ENCODE measurements at places on chromosomes 6 and 20.

GRCh38 chr6:29301316-29301715, at the start of gene OR14J1:
TSS of gene OR14J1 (plus strand) at chr6:29301701. CDS start at chr6:29306690, 4,989 bp downstream.
- DNase-seq, result no peak

GRCh38 chr6:142323377-142323776, 21.6 kb downstream of the ADGRG6 start:
- DNase-seq, result no peak

GRCh38 chr20:58990651-58991445, 9.8 kb downstream of the NELFCD start:
- DNase-seq, result no peak

DNA sequence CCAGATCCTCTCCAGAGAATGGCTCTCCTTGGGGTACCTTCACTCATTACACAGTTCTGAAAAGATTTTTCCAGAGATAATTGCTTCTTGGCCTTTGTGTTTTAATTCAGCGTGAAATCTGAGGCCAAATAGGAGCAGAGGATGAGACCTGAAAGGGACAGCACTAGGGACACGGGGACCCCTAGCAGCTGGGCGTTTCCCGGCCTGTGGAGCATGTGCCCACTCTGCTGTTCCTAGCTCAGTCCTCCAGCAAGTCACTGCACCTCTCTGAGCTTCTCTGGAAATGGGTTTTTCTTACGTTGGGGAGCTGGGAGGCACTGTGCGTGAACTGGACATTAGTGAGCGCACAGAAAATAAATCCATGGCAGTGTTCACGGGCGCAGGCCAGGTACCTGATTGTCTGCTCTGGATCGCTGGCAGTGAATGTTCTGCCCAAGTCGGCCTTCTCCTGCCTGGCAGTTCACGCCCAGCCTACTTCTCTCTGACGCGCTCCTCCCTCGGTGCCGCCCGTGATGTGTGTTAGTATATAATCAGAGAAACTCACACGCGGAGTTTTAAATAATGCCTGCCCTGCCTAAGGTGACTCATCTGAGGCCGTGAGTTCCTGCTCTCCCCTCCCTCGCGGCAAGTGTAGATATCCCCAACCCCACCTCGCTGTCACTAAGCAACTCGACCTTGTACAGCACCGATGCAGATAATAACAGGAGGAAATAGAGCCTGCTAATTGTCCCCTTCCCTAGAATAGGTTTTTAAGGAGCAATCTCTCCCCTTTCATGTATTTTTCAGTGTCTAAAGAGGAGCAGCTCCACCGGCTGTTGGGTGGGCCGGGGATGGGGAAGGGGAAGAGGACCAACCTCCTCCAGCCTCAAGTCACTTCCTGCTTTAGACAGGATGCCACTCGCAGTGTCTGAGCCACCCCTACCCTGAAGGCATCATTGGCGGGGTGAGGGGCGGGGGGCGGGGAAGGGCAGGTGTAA, 2.7 kb upstream of the TUBB2A start:
- peak; percentile 48 for DNase-seq

- no peak for DNase-seq
Measured at GRCh38 chr20:33693289-33693688, 7.1 kb upstream of the E2F1 start.

- no peak for DNase-seq
Measured at GRCh38 chr6:67986694-67987232, 648.3 kb upstream of the ADGRB3 start.

DNA sequence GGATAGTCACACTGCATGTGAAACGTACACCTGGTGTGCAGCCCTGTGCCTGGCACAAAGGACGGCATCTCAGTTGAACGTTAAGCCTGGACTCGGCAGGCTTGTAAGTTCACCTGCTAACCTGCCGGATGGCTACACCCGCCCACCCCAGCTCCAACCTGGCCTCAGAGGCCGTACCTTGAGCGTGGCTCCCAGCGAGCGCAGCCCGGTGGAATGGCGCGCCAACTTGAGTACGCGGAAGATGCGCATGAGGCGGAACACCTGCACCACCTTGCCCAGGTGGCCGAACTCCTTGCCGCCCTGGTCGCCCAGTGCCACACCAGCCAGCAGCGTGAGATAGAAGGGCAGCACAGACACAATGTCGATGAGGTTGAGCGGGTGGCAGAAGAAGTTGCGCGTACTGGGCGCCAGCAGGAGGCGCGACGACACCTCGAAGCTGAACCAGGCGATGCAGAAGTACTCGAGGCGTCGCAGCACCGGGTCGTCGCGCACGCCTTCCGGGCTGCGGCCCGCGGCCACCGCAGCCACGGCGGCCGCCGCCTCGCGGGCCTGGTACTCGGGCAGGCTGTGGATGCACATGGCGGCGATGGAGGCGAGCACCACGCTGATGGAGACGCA, 3.3 kb downstream of the KCNS1 start:
- no peak for DNase-seq

GRCh38 chr6:38528196-38528965, 111.3 kb downstream of the BTBD9 start:
- no peak for DNase-seq

DNA sequence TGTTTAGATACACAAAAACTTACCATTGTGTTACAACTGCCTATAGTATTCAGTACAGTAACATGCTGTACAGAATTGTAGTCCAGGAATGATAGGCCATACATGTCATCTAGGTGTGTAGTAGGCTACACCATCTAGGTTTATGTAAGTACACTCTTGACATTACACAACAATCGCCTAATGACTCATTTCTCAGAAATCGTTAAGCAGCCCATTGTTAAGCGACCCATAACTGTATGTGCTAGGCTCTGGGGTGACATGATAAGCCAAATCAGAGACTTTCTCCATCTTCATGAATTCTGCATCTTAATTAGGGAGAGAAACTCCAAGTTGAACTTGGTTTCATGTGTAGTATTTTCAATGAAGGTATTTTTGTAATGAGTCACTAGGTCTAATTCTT, 17.2 kb downstream of the STK35 start:
- DNase-seq, result no peak

DNA sequence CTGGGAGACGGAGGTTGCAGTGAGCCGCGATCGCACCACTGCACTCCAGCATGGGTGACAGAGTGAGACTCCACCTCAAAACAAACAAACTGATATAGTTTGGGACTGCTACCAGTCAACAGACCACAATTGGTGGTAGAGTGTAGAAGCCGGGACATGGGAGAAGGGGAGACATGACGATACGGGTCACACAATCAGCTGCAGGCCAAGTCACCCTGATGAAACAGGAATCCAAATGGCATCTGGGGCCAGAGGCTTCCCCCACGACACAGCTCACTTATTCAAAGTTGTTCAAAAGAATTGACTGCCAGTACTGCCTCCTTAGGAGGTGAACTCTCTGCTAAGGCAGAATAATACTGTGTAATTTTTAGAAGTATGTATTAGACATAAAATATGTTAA, 27.5 kb downstream of the AMD1 start:
- DNase-seq, result no peak

DNA sequence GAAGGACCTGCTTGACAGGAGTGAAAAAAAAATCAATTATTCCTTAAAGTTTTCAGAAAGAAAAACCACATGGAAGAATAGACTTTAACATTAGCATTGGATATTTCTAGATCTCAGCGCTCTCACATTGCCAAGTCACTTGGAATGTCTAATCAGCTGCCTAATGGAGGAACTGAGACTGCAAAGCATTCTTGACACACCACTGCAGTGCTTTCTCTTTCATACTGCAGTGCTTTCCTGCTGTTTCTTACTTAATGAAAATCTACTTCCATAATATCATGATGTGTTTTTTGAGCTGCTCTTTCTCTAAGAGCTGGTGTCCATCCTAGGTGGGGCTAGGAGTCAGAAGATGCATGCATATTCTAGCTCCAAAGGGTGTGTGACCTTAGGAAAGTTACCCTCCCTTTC, 20.4 kb upstream of the MCM3 start:
- no peak for DNase-seq

GRCh38 chr6:136945711-136946121, 23.6 kb downstream of the SLC35D3 start:
- no peak for DNase-seq

DNA sequence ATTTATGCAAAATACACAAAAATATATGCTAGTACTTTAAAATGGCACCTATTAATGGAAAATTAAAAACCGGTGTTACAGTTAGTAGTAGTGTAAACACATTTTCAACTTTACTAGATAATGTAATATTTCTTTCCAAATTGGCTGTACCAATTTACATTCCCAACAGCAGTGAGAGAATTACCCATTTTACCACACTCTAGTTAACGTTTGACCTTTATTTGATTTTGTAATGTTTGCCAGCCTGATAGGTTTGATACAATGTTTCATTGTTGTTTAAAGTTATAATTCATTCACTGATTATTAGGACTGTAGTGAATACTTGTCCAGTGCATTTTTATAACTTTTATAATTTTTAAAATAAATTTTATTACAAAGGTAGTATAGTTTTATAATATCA, 182.1 kb downstream of the EYA4 start:
- no peak for DNase-seq

DNA sequence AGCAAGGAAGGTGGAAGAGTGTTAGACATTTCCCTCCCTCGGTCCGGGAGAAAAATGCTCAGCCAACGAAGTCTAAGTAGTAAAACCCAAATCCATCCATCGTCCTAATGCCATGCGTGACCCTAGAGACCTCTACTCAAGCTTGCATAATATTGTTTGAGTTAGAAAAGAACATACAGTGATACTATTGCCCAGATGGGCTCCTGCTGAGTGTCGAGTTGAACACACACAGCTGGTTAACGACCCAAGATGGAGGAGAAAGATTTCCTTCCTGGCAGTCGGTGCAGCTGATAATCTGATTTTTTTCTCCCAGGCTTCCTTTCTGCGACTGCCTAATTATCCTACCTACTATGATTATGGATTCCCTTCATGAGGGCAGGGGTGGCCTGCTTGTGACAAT, 164.4 kb upstream of the KCNG1 start:
- no peak for DNase-seq

GRCh38 chr6:124008000-124008987, 204.6 kb downstream of the NKAIN2 start:
- no peak for DNase-seq

DNA sequence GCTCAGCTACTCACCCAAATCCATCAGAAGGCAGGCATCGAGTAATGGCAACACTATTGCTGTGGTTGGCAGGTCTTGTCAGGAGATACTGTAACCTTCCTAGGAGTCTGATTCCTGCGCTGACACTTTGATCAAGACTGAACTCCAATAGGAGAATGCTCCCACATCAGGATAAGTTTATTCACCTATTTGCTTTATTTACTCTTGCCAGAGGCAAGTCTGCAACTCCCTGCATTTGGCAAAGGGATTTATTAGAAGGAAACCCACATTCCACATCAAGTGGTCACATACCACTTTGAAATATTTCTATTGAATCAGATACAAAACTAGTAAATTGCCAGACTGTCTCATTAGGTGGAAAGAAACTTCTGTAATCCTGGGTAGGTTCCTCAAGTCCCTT, 43.5 kb downstream of the ZFAND3 start:
- DNase-seq, result no peak

DNA sequence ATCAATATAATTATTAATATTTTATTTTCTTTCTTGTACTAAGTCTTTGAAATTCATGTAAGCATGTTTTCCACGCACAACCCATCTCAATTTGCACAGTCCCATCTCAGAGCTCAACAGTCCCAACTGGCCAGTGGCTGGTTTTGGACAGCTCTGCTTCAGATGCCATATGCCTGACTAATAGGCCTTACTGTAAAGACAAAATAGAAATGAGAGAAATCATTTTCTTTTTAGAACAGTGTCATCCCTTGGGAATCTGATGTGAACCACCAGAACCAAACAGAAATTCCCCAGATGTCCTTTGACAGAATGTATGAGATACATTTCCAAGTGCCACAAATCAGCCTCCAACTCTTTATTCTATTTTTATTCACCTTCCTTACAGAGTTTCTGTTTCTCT, 338.9 kb downstream of the ESR1 start:
- no peak for DNase-seq

DNA sequence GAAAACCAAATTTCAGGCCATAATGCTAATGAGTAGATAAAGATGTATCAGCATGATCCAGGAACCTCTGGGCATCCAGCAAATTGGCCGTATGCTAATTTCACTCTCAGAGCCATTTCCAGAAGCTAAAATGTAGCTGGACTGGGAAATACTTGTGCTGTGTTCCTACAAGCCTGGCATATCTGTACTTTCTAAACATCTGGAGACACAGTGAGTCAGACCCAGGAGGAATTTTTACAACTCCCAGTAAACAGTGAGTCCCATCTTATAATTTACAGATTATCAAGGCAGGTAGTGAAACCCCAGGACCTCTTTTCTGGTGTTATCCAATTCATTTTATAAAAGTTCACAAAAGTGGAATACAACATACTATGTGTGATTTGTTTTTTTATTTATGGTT, 683.0 kb upstream of the ADGRB3 start:
- no peak for DNase-seq

Data from activated CD4-positive, CD25-positive, alpha-beta regulatory T cell treated with anti-CD3 and anti-CD28 coated beads, Interleukin-2, amount 50 U/mL, for 16 hours (primary cell).